ENCODE measurements at places on chromosomes 13 and 19. TPM values are rescaled to one million over a fixed set of nuclear protein-coding genes. Genes with fewer than 3 reads are reported as not detected.

The ZNF112 gene
- polyA plus RNA-seq, result 2.9 TPM

The LILRA1 gene
- not detected for polyA plus RNA-seq

The GMIP gene
- polyA plus RNA-seq, result 2.3 TPM

The ZNF549 gene
- 3.9 TPM for polyA plus RNA-seq

The CRX gene
- not detected for polyA plus RNA-seq

The C3 gene
- polyA plus RNA-seq, result 2.5 TPM

The CGB3 gene
- not detected for polyA plus RNA-seq

The ZNF506 gene
- 9.6 TPM for polyA plus RNA-seq
